ENCODE measurements at places on chromosomes 12 and 14.

GRCh38 chr14:90534838-90535555 is 138.2 kb downstream of the CALM1 start:
- no peak for DNase-seq

DNA sequence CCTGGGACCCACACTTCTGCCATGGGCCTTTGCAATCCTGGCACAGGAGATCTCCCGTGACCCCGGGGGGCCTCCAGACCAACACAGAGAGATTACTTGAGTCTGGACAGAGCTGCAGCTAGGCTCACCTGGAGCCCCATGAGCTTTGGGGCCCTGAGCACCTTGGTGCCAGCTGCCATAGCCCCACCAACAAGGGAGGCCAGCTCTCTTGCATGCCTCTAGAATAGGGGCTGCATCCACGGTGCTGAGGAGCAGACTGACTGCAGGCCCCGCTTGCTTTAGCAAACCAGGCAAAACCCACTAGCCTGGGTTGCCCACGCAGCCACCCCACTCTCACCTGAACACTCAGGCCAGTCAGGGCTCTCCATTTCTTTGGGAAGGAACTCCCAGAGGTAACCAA is 3.7 kb upstream of the OR4N2 start:
- DNase-seq, result no peak

DNA sequence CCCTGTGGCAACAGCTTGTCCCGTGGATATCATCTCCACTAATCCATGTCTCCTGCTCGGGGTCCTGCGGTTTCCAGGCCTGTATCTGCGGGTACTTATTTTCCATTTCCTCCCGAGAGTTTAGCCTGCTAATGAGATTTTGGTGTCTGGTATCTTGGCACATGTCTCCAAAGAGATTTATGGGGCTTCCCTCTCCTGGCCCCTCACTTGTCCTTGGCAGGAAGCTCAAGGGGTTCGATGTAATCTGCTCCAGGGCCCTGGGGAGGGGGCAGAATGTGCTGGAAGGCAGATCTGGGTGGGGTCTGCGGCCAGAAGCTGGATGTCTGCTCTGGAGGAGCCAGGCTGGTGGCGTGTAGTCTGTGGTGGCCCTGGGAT is 85.7 kb downstream of the KIF26A start:
- DNase-seq, result no peak

DNA sequence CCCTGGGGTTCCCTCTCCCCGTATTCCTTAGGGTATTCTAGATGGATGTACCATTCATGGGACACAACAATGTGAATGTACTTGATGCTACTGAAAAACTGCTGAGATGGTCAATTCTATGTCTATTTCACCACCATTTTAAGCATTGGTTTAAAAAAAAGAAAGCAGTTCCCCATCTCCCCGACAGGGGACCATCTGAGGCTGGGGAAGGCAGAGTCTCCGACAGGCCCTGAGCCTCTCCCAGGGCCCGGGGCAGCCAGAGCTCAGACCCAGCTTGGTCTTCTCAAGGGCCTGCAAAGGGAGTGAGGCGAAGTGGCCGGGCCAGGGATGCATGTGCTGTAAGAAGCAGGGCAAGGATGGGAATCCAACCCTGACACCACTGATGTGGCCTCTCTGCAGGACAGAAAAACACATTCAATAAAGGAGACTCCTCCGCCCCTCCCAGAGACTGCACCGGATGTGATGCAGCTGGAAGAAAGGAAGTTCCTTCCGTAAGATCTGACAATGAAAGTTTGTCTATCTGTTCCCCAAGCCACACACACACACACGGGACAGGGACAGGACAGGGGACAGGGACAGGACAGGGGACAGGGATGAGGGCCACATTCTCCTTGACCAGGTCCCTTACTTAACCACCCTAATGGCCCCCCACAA is 234.1 kb downstream of the BCL11B start:
- no peak for DNase-seq

- no peak for DNase-seq
Measured at GRCh38 chr14:63438065-63438757, 105.0 kb downstream of the PPP2R5E start.

DNA sequence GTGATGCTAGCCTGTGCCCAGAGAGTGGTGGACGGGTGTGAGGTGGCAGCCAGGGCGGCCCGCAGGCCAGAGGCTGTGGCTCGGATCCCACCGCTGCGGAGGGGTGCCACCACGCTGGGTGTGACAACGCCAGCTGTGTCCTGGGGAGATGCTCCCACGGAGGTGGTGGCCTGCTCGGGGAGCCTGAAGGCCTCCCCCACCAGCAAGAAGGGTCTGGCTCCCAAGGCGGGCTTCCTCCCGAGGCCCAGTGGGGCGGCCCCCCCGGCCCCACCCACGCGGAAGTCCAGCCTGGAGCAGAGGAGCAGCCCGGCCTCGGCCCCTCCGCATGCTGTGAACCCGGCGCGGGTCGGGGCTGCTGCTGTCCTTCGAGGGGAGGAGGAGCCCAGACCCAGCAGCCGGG is 38.2 kb downstream of the KIF26A start:
- DNase-seq, result no peak

DNA sequence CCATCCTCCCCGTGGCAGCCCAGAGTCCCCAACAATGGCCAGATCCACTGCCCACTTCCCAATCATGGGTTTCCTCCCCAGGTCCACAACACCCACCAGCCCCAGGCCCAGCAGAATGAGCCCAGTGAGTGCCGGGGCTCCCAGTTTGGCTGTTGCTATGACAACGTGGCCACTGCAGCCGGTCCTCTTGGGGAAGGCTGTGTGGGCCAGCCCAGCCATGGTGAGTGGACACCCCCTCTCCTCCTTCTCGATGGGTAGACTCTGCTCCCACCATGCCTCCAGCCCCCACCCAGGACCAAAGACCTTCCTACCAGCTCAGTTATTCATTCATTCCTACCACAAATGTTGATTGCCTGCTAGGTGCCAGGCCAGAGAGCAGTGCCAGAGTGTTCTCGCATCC is 23.8 kb downstream of the PAPLN start:
- DNase-seq, result no peak

- DNase-seq, result no peak
Measured at GRCh38 chr12:1099158-1099557, 108.1 kb downstream of the ERC1 start.

DNA sequence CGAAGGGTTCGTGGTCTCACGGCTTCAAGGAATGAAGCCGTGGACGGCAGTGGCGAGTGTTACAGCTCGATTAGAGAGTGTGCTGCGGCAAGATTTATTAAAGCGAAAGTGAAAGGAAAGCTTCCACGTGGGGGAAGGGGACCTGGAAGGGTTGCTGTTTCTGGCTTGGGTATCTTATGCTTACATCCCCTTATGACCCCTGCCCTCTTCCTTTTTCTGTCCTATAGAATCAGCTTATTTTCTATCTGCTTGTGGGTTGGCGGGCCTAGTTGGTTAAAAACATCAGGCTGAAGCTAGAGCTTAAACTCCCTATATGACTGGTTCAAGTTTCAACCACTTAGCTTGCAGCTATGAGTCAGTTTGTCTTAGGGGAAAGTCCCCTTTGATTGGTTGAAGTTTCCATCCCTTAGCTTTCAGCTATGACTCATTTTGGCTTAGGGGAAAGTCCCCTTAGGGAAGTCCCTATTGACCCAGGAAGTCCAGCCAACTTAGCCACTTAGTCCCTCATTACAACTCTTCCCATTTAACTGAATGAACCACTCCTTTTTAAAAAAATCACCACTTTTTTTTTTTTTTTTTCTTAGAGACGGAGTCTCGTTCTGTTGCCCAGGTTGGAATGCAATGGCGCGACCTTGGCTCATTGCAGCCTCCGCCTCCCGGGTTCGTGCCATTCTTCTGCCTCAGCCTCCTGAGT is 1494.7 kb upstream of the TMEM132C start:
- DNase-seq, result no peak

DNA sequence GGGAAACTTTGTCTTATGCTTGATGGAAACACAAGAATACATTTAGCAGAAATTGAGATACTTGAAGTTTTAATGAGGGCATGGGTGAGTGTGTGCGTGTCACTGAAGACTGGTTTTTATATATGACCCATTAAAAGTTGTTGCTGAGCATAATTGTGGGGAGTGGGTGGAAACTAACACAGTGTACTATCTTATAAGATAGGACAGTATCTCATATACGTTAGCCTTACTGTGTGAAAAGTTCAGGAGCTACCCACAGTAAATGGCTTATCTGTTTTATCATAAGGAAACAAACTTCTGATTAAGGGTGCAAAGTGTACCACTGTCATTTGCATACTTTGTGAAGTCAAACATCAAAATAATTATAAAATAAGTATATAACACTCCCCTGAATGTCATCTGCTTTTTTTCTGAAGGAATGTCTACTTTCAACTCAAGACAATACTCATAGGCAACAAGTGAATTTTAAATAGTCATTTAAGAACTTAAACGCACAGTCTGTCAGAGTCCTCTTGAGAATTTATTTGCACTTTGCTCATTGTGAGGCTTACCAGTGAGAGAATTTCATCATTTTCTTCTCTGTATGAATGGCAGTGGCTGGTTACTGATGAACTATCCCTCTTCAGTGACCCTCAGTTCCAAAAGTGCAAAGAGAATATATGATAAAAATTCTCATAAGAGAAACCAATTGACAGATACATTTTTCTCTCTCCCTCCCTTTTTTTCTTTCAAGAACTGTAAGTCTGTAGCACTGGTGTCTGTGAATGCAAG is 4.2 kb downstream of the PDE3A start:
- DNase-seq, result no peak

DNA sequence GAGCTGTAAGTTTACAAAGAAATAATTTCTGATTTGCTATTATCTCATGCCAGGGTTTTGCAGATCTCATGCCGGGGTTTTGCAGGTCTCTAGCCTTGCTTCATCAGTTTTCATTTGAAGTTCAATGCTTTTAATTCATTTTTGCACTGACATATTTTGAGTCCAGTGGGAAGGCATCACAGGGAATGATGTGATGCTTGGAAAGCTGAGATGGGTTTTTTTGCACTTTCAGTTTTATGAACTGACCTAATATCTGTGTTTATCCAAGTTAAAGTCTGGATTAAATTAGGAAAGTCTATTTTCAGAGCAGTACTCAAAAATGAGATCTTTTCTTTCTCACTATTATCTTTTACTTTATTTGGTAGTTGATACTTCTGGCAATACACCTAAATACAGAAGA is 23.6 kb upstream of the REP15 start:
- no peak for DNase-seq

- no peak for DNase-seq
Measured at GRCh38 chr12:104446646-104447421, 9.9 kb upstream of the CHST11 start.

DNA sequence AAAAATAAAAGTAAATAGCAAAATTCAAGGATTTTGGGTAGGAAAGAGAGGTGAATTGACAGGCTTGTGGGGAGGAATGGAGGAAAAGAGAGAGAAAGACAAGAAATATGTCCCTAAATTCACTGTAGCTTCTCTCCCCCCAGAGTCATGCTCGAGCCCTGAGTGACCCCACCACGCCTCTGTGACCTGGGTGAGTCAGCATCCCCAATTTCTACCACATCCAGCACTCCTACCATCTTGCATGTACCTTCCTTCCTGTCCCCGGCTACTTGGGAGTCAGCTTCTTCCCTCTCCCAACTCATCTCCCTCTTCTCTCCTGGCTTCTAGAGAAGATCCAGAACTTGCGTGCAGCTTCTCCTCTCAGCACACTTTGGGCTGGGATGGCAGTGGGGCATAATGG is 9.8 kb downstream of the ZNF219 start:
- no peak for DNase-seq

- no peak for DNase-seq
Measured at GRCh38 chr14:74176400-74176793, 62.9 kb upstream of the VSX2 start.

Data from stimulated activated CD4-positive, alpha-beta T cell treated with anti-CD3 and anti-CD28 coated beads, Interleukin-1b, Interleukin-23, amount 100 ng/mL, for 24 hours (primary cell).